Thyroid gland (tissue), 4 donors: ENCODE measurements at places on chromosomes 7 and 10. TPM values are rescaled to one million over a fixed set of nuclear protein-coding genes. Genes with fewer than 3 reads are reported as not detected.

Gene COL1A2
- 106 TPM for total RNA-seq

Gene TMEM178B
- 7.7 TPM for total RNA-seq

Gene PDE6C
- total RNA-seq, result not detected

DNA sequence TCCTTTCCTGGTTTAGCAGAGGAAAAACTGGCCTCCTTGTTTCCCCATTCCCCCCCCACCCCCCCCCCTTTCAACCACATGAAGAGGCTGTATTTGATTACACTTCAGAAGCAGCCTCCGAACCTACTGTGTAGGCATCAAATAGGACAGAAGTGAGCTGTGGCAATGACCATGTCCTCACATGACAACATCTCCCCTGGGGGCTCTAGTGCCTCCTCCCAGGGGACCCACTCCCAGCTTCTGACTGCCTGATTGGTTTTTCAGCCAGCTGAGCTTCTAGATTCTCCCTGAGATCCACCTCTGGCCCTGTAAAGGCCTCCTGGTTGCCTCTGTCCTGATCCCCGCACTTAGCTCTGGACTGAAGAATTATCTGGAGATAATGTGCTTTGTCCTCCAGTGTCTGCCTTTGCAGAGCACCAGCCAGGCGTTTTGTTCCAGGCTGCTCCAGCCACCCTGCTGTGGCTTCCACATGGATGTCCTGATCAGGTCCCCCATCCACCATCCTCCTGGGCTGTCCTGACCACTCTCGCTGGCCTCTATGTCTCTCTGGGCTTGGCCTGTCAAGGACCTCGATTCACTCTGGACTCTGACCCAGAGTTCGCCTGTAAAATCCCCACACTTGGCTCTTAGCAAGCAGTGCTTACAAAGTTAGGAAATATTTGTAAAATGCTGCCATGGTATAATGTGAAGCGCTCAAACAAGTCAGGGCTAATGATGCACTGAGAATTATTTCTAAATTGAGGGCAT lies 42.4 kb upstream of the TOMM7 start:
- DNase-seq, result no peak

GRCh38 chr7:3067193-3067592 lies 23.5 kb upstream of the CARD11 start:
- DNase-seq, result no peak

- DNase-seq, result no peak
Measured at GRCh38 chr10:114607358-114607998, 50.6 kb downstream of the ABLIM1 start.

GRCh38 chr10:955127-955819 lies 23.8 kb upstream of the LARP4B start:
- DNase-seq, result peak; percentile 25

- no peak for DNase-seq
Measured at GRCh38 chr10:31580646-31581045, 261.6 kb downstream of the ZEB1 start.

- DNase-seq, result no peak
Measured at GRCh38 chr10:86815035-86815617, 58.7 kb downstream of the BMPR1A start.
